ENCODE measurements at places on chromosomes 7 and 10. TPM values are rescaled to one million over a fixed set of nuclear protein-coding genes. Genes with fewer than 3 reads are reported as not detected.

Gene PDAP1
- total RNA-seq, result 17.9 TPM

Gene EMX2
- total RNA-seq, result not detected

Gene FZD1
- total RNA-seq, result 2.2 TPM

Gene RADIL
- total RNA-seq, result 2.0 TPM

Gene ABCC2
- total RNA-seq, result 0.44 TPM

DNA sequence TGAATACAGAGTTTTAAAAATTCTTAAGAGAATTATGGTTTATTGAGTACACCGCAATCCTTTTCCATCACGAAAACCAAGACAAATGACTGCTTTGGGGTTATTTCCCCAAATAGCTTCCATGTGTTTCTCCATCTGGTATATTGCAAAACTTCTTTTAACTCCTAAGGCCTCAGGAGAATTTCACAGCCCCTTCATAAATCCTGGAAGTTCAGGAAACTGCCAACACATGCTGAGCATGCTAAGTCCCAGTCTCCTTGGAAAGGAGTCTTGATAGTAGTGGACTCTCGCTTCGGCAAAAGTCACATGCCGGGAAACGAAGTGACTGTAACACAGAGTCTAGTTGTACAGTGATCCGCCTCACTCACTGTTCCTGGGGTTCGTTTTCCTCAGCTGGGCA lies 88.1 kb upstream of the RSU1 start:
- DNase-seq, result no peak

- no peak for DNase-seq
Observed at GRCh38 chr10:53894145-53894544, 906.9 kb downstream of the PCDH15 start.

GRCh38 chr10:77970869-77971803 lies 44.6 kb upstream of the DLG5 start:
- peak; percentile 68 for DNase-seq

- DNase-seq, result no peak
Observed at GRCh38 chr10:30491204-30491915, 57.4 kb downstream of the MAP3K8 start.

DNA sequence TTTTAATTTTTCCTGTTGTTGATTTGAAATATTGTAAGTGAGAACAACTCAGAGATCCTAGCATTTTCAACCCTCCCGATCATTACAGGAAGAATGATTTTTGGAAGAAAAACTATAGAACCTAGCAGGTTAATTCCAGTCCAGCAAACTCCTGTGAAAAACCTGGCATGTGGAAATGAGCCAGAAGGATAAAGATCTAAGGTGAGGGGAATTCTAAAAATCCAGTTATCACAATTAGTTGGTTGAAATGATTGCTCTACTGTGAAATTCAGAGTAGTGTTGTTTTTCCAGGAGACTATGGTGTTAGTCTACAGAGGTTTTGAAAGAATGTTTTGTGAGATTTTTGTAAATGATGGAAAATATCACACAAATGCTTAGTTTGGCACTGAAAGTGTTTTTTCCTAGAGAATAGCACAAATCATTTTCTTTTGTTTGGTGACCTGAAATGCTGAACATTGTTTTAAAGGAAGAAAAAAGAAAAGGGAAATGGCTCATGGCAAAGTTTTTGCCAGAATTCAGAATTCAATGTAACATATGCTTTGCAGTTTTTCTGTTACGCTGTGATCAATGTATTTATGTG lies 152.4 kb upstream of the SLC26A5 start:
- no peak for DNase-seq

DNA sequence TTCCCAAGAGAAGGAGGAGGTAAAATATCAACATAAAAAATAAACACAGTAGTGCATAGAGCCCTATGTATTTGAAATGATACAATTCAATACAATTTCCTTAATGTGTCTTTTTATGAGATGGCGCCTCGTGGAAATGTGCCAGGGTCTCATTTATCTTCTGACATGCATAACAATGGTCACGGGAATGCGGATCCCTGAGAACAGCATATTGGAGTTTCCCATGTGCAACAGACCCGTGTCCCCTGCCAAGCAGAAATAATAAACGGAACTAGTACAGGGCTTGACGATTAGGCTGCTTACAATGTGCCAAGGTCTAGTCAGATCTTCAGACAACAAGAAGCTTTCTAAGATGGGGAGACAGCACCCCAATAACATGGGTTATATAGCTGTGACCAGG lies 217.9 kb downstream of the ARHGAP21 start:
- DNase-seq, result peak; percentile 85

- peak; percentile 5 for DNase-seq
Observed at GRCh38 chr10:11024596-11024995, 6.9 kb downstream of the CELF2 start.

DNA sequence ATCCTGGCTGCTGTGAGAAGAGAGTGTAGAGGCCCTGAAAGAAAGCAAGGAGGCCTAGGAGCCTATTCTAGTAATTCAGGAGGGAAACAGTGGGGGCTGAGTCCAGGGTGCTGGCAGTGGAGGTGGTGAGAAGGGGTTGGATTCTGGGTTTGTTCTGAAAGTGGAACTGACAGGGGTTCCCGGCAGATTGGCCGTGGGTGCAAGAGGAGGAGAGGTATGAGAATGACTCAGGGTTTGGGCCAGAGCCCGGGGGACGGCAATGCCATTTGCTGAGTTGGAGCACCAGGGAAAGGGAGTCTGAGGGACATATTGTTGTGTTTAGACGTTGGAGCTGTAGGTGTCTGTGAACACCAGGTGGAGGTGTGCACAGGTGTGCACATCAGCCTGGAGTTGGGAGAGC lies 38.5 kb downstream of the NPTX2 start:
- DNase-seq, result no peak

GRCh38 chr7:158728911-158729645 lies 24.5 kb upstream of the NCAPG2 start:
- DNase-seq, result no peak

GRCh38 chr7:151416941-151417315 lies 7.1 kb upstream of the WDR86 start:
- no peak for DNase-seq
